ENCODE measurements at places on chromosomes 5 and 9.

DNA sequence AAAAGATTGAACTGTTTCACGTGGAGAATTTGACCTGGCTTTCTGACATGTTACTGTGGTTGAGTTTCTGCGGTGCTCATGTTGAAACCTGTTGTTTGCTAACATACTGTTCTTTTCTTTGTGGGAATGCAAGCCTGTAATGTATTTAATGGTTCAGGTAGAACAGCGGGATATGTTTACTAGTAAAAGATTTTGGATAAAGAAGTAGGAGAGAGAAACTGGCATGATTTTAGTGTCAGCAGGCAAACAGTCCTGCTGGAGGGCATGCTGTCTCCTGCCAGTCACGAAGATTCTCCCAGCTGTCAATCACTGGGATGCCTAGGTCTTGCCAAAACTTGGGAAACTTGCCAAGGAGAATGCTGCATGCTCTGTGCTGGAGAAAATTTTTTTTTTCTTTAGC is 263.5 kb downstream of the TAF11L14 start:
- no peak for DNase-seq

DNA sequence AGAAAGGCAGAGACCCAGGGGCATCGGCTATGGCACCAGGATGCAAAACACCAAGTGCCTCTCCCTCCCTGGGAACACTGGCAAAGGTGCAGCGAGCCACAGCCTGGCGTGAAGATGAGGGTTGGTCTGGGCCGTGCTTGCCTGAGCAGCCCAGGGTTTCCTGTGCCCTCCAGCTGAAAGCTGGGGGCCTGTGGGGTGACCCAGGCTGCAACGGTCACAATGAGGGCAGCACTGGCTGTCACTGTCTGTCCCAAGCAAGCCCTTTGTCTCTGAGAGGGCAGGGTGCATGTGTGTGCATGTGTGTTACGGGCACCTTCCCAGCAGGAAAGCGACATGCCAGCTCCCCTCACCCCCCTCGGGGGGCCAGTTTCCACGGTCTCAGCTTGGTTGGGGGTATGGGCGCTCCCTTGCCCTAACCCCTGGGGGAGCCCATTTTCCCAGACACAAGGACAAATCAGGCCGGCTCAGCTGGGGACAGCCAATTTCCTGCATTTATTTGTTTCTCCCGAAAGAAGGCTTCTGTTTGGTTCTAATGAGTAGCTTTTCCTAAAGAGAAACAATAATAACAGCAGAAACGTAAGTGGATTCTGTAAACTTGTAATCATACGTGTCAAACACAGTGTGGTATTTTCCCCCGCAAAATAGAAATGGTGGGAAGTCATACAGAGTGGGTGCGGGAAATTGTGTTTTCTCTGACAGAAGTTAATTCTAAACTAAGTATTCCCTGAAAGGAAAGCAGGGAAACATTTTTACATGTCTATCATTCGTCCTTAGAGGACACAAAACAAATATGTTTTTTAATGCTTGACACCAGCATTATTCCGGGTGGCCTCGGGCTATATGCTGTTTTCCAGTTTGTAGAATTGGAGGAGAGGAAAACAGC is 21.3 kb downstream of the MRPL36 start:
- DNase-seq = no peak

DNA sequence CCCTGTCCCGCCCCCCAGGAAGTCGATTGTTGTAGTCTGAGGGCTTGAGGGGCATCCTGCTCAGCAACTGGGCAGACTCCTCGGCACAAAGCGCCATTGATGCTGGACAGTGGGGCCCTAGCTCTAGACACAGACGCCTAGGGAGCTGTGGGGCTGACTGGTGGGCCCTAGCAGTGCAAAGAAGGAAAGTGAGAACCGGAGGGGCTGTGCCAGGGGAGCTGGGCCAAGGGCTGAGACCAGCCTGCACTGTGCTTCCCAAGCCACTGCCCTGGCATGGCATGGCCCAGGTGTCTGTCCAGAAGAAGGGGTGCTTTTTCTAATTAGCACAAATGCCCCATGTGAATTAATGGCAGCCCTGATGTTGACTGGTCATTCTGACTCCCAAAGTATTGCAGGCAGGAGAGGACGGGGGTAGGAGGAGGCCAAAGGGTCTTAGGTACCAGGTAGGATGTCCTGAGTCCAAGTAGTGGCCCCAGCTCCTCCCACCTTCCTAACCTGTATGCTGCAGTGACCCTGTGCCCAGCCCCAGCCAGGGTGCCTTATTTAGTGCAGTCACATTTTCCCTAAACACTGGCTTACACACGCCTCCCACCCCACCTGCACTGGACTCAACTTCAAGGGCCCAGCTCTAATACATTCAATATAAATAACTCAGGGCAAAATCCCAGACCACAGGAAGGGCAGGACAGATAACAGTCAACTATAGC is 15.9 kb downstream of the TCF7 start:
- no peak for DNase-seq

- DNase-seq = no peak
These were observed 72.9 kb downstream of the ZNF622 start for GRCh38 chr5:16392718-16393117.

- no peak for DNase-seq
These were observed 15.0 kb downstream of the ANKRD33B start for GRCh38 chr5:10578869-10579268.

GRCh38 chr5:83418356-83419321 is 52.9 kb upstream of the VCAN start:
- no peak for DNase-seq

- DNase-seq = no peak
These were observed 40.0 kb upstream of the FOXE1 start for GRCh38 chr9:97813072-97813471.

GRCh38 chr9:18331808-18332209 is 142.1 kb upstream of the ADAMTSL1 start:
- DNase-seq = peak; percentile 13

DNA sequence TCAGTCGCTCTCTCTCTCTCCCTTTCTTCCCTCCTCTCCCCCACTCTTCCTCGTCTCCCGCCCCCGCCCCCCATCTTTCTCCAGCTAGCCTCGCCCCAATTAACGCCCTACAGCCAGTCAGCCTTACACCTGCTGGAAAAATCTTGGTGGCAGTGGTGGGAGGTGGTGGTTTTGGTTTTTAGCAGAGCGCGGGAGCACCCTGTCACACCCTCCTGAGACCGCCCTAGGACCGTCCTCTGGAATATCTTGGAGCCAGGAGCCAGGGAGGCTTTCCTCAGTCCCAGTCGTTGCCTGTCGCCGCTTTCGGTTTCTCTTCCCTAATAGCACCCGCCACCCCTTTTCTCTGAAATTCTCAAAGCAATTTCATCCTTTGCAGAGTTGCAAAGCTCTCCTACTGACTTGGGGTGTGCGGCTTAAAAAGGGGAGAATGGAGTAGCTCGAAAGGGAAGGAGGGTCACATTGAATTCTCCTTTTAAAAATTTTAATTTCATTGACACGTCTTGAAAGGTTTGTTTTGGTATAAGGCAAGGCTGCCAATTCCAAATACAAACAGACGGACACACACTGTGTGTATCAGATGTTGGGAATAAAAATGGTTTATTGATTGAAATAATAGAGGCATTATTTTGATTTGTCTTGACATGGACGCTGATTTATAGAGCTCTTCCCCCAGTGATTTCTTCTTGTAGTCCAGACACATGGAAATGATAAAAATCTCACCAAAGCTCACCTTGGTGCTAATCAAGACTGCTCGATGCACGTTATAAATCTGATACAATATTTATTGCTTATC is 301.3 kb downstream of the PARP8 start:
- DNase-seq = no peak

DNA sequence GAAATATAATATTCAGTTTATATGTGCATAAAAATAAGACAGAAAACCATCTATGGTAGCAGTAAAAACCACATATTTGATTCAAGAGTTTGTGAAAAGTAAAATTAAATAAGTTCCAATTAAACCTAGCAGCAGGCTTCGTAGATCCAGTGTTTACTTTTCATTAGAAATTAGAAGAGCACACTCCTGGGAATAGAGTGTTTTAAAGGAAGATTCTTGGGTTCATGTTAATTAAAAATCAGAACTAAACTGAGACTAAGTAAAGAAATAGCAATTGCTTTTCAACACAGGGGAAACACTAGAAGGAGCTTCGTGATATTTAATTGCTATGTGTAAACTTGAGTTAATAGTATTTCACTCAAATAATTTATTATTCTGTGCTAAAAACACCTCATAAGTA is 1097.8 kb upstream of the CDH18 start:
- no peak for DNase-seq
